Right atrium auricular region (tissue), 2 donors: ENCODE measurements at places on chromosomes 13 and 19. TPM values are rescaled to one million over a fixed set of nuclear protein-coding genes. Genes with fewer than 3 reads are reported as not detected.

Gene NRTN
- 20.9 TPM for total RNA-seq

Gene TLE6
- 2.1 TPM for total RNA-seq

DNA sequence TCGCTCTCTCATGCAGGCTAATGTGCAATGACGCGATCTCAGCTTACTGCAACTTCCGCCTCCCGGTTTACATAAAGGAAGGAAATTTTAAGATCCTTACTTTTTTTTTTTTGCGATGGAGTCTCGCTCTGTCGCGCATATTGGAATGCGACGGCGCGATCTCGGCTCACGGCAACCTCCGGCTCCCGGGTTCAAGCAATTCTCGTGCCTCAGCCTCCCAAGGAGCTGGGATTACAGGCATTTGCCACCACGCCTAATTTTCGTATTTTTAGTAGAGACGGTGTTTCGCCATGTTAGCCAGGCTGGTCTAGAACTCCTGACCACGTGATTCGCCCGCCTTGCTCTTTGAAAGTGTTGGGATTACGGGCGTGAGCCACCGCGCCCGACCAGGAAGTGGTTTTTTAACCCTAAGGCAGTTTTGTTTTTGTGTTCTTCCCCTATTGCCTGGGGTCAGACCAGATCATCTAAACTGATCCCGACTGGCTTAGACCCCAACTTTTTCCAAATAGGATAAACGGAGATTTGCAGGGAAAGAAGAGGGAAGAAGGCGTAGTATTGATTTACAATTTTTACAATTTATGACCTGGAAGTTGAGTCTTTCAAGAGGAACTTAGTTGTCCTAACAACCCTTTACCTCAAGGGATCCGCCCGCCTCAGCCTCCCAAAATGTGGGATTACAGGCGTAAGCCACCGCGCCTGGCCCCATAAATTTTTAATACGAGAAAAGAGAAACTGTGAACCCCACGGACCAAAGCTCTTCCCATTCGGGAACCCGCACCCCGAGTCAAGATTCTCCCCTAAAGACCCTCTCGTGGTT, 142.0 kb downstream of the ZNF737 start:
- DNase-seq, result peak; percentile 84
- no peaks in the 10 kb centered on the region for H3K4me1 ChIP-seq
- no peaks in the 10 kb centered on the region for H3K27me3 ChIP-seq
- H3K36me3 ChIP-seq, result no peaks in the 10 kb centered on the region

GRCh38 chr13:20414546-20415305, 110.9 kb downstream of the CRYL1 start:
- no peaks in the 10 kb centered on the region for H3K4me1 ChIP-seq
- H3K27me3 ChIP-seq, result no peaks in the 10 kb centered on the region
- no peak overlapping the region for H3K27ac ChIP-seq
- H3K36me3 ChIP-seq, result no peaks in the 10 kb centered on the region
- DNase-seq, result no peak
- no peak overlapping the region for H3K4me3 ChIP-seq

DNA sequence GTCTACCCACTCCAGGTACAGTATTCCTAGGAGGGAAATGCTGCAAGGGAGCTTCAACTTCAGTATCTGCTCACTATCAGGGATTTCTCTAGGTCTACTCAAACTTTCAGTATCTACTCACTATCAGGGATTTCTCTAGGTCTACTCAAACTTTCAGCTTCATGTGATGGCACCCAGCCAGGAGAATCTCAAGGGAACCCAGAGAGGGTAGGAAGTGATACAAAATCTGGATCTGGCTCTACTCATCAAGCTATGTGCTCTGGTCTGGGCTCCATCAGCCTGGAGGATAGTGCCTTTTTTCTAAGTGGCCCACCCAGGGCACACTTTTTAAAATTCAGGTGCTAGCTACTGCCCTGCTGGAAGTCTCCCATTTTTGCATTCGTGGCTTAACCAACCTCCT, 52.3 kb upstream of the FNDC3A start:
- no peak overlapping the region for H3K27ac ChIP-seq
- no peaks in the 10 kb centered on the region for H3K36me3 ChIP-seq
- no peak for DNase-seq
- H3K4me3 ChIP-seq, result no peak overlapping the region

DNA sequence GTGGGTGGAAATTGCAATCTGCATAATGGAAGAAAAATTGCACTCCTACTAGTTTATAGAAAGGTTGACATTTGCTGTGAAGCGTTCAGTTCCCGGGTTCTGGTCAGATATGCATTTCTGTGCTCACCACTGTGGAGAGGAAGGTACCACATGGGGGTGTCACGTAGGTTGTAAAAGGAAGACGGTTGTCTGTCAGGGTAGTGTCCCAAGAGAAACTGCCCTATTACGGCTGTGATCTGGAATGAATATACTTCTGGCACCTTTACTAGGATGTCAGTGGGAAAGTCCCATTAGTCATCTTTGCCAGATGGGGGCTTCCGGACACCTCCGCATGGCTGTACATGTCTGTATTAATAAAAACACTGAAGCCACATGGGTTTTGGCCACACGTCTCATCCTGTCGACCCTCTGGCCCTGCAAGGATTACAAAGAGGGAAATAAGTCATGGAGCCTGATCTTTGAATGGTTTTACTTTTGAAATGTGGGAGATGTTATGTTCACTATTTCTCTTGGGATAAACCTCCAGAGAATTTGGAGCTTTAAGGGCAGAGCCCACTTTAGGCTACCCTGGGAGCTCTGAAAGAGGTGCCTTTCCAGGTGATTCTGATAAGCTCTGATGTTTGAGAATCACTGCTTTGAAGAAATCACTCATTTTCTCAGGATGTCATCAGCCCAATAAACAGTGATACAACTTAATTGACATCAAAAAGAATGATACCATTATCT, 133.9 kb downstream of the AKAP11 start:
- no peaks in the 10 kb centered on the region for H3K4me1 ChIP-seq
- no peaks in the 10 kb centered on the region for H3K36me3 ChIP-seq
- H3K27me3 ChIP-seq, result no peaks in the 10 kb centered on the region
- DNase-seq, result no peak
- H3K4me3 ChIP-seq, result no peak overlapping the region
- H3K27ac ChIP-seq, result no peak overlapping the region

Gene FXYD1
- 175 TPM for total RNA-seq

DNA sequence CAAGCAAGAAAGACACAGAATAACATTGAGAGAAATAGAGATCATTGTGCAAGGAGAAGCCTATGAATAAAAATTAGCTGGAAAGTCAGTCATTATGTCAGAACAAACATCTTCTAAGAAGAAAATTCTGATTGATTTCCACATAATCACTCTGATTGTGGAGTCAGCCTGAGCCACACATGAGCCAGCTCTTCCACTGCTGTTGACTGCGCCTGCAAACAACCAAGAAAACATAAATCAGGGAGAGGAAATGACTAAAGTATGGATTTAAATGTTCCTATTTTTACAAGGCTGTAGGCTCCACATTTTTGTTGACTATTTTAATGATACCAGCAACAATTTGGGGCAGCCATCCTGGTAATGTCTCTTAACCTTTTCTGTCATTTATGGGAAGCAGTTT, 962.3 kb downstream of the EFNB2 start:
- H3K4me1 ChIP-seq, result no peaks in the 10 kb centered on the region
- no peaks in the 10 kb centered on the region for H3K36me3 ChIP-seq
- no peak overlapping the region for H3K4me3 ChIP-seq

- H3K27ac ChIP-seq, result no peak overlapping the region
- peaks cover 22% of the 10 kb centered on the region for H3K4me1 ChIP-seq
- H3K4me3 ChIP-seq, result no peak overlapping the region
- no peak for DNase-seq
- peaks cover 46% of the 10 kb centered on the region for H3K36me3 ChIP-seq
- H3K27me3 ChIP-seq, result no peaks in the 10 kb centered on the region
These were observed 27.5 kb upstream of the TMEM160 start for GRCh38 chr19:47075941-47076340.

GRCh38 chr19:18262144-18262543, 12.1 kb downstream of the IQCN start:
- H3K27ac ChIP-seq, result no peak overlapping the region
- no peaks in the 10 kb centered on the region for H3K27me3 ChIP-seq
- DNase-seq, result no peak
- no peak overlapping the region for H3K4me3 ChIP-seq
- H3K36me3 ChIP-seq, result peaks cover 15% of the 10 kb centered on the region
- no peaks in the 10 kb centered on the region for H3K4me1 ChIP-seq

- no peak overlapping the region for H3K27ac ChIP-seq
- H3K27me3 ChIP-seq, result no peaks in the 10 kb centered on the region
- DNase-seq, result no peak
- H3K4me3 ChIP-seq, result no peak overlapping the region
These were observed 3.1 kb downstream of the BCAT2 start for GRCh38 chr19:48807590-48808308.

GRCh38 chr13:20824762-20825476, 51.2 kb upstream of the EEF1AKMT1 start:
- no peaks in the 10 kb centered on the region for H3K27me3 ChIP-seq
- no peak overlapping the region for H3K4me3 ChIP-seq
- no peak overlapping the region for H3K27ac ChIP-seq
- DNase-seq, result no peak
- peaks cover 4% of the 10 kb centered on the region for H3K36me3 ChIP-seq
- H3K4me1 ChIP-seq, result peaks cover 10% of the 10 kb centered on the region

- no peak overlapping the region for H3K4me3 ChIP-seq
- no peak for DNase-seq
- no peaks in the 10 kb centered on the region for H3K4me1 ChIP-seq
- peaks cover 38% of the 10 kb centered on the region for H3K36me3 ChIP-seq
- H3K27me3 ChIP-seq, result no peaks in the 10 kb centered on the region
These were observed 16.3 kb downstream of the PLA2G4C start for GRCh38 chr19:48094129-48094854.

DNA sequence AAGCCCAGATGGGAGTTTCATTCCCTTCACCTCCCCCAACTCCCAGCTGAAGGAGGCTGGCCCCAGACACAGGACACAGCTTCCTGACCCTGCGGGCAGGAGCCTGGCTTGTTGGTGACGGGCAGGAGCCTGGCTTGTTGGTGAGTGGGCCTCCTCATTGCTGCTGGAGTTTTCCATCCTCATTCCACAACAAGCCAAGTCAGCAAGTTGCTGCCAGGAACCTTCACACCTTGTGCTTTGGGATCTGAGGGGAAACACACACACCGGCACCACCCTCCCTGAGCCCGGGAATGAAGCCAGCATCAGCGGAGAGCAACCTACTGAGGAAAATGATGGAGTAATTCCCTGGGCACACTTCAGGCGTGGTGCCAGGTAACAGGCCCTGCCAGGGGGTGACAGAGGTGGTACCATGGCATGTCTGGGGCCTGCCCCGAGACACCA, 74.9 kb downstream of the ALOX5AP start:
- H3K27me3 ChIP-seq, result no peaks in the 10 kb centered on the region
- DNase-seq, result no peak
- H3K36me3 ChIP-seq, result no peaks in the 10 kb centered on the region
- H3K4me1 ChIP-seq, result peaks cover 14% of the 10 kb centered on the region
- no peak overlapping the region for H3K27ac ChIP-seq

DNA sequence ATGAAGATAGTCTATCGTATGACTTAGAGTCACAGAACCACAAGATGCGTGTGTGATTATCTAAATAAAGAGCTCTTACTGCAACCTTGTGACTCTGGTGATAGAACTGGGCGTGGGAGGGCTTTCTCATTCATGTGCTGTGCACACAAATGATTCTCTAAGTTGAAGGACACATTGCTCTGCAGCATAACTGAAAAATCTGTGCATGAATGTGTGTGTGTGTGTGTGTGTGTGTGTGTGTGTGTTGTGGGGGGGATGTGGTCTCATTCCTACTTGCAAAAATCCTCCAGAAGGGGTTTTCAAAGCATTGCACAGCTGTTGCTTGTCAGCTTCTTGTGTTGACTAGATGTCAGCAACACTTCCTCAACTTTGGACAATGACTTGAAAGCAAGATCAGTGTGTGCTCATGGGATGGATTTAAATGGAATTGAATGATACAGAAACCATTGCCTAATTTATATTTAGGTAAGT, 22.4 kb downstream of the LRCH1 start:
- DNase-seq, result no peak
- H3K4me3 ChIP-seq, result no peak overlapping the region
- H3K27ac ChIP-seq, result peak overlapping the region; percentile 46
- peaks cover 83% of the 10 kb centered on the region for H3K4me1 ChIP-seq
- no peaks in the 10 kb centered on the region for H3K27me3 ChIP-seq
